ENCODE measurements at places on chromosomes 3 and 15.

DNA sequence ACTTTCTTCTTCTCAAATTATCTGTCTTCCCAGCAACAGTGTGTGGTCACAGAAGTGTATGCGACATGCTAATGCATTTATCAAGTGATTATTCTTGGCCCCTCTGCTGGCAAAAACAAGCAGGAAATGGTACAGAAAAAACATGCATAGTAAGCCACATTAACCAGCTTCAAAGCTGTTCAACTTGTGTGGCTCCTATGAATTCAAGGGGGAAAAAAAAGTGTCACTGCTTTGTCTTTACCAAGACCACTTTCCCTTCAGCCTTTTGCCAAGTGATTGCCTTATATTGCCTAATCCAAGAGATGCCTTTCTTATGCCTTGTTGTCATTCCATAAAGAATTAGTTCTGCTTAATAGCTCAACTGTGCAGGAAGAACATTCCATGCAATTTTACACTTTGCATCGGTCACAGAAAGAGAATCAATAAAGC is 39.1 kb downstream of the PRTG start:
- DNase-seq: no peak

DNA sequence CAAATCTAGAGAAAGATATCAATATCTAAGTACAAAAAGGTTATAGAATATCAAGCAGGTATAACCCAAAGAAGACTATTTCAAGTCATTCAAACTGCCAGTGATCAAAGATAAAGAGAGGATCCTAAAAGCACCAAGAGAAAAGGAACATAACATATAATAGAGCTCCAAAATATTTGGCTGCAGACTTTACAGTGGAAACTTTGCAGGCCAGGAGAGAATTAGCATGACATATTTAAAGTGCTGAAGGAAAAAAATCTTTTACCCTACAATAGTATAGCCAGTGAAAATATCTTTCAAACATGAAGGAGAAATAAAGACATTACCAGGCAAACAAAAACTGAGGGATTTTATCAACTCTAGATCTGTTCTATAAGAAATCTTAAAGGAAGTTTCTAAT is 254.3 kb upstream of the ARHGEF26 start:
- DNase-seq: no peak

DNA sequence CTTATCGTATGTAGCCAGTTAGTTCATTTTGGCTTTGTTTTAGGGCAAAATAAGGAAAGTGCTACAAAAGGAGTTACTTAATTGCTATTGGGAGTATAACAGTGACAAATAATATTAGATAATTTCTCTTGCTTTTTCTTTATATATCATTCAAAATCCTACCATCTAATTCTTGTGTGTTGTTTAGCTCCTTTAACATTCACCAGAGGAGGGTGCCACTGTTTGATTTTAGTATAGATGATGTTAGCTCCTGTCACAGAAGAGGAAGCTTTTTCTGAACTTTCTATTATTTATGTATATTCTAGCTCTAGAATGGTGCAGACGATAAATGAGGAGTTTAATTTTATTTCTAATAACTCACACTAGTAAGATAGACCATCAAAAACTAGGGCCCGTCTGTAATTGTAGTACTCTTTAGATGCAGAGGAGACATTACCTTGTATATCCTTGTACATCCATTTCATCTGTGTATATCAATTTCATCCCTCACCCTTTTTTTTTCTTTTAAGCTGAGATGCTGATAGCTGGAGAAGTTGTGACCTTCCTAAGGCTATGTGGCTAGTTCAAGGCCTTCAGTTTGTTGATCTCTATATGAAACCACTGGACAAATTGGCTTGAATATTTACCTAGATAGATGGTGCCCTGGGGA is 3.0 kb downstream of the PPM1L start:
- no peak for DNase-seq

- DNase-seq: no peak
Measured at GRCh38 chr3:138038725-138039462, 28.9 kb downstream of the CLDN18 start.

DNA sequence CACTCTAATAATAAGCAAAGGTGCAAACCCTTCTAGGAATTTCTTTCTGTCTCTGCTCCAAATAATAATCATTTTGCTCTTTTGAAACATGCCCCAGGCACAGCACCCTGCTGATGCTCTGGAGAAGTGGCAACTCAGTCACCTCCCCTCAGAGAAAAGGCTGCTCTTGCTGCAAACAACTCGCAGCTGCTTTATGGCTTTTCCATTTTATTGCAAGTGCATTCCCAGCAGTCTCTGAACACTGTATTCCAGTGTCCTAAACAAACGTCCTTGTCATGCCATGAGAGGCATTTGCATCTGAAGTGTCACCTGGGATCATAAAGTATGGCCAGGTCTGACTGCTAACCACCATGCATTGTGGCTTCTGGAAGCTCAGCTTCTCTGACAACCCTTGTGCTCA is 358.1 kb upstream of the TRIM42 start:
- no peak for DNase-seq

- DNase-seq: no peak
Measured at GRCh38 chr15:51718219-51718618, 19.2 kb downstream of the LYSMD2 start.

DNA sequence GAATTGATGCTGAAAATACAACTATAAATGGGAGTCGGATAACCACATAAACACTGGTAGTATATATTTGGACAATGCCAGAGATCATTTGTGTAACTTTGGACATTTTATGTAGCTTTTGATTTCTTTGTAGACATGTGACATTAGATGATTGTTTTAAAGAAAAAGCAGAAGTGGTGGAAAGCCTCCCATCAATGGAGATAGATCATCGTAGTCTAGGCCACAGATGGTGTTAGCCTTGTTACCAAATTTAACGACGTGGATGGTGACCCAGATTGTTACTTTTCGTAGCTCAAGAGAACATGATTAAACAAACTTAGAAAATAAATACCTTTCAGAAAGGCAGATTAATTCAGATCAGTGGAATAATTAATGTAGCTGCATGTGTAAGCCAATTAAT is 8.8 kb downstream of the CACNA1D start:
- DNase-seq: no peak

DNA sequence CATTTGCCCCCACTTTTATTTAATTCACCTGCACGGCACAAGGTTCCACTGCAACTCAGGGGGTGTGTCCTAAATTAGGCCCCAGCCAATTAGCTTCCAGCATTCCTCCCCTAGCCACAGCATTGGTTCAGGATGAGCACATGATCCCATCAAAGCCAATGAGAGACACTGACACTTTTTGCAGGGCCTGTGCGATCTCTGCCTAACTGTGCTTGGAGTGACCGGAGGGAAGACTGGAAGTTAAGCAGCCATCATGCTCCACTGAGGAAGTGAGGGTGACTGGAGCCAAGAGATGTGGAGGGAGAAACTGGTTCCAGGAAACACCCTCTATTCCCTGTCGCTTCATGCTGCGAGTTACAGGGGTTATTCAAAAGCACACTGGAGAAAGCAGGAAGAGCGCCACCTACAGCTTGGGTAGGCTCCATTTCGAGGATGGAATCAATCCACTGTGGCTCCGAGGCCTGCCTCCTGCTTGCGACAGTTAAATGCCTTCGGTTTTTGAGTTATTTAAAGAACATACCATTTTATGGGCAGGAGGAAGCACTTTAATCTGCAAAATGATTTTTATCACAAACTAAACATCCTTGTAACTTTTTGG is 122.2 kb upstream of the WNT5A start:
- DNase-seq: no peak

GRCh38 chr3:23785097-23785645 is 20.6 kb upstream of the UBE2E1 start:
- DNase-seq: no peak

GRCh38 chr3:173653781-173654180 is 256.2 kb downstream of the NLGN1 start:
- no peak for DNase-seq

- no peak for DNase-seq
Measured at GRCh38 chr3:105634708-105635107, 234.1 kb downstream of the CBLB start.

DNA sequence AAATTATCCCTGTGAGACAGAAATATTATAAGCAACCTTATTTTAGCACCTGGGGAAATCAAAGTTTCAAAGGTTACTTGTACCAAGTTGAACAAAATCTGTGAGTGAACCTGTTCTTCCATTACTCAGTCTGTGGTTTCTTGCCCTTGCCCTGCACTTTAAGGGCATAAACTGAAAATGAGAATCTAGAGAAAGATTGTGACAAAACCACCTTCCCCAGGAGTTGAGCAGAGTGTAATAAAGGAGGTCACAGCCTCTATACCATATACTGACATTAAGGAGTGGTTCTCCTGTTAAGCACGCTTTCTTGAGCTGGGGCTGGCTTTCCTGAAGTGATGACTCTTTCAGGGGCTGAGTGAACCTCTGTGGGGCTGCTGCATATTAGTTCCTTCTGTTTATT is 143.4 kb downstream of the PDCD6IP start:
- DNase-seq: no peak

DNA sequence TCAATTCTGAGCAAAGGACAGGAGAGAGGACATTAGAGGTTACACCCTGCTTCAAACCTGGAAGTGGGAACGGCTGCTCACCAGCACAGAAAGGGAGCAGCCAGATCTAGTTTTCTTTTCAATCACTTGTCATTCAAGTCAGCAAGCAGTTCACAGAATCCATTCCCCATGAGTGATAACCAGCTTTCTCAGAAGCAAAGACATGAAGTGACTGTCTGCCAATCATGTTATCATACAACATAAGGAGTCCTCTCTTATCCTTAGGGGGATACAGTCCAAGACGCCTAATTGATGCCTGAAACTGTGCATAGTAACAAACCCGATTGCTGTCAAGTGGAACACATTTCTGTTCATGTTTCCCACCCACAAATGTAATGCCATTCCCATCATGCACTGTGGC is 54.7 kb downstream of the FAM98B start:
- no peak for DNase-seq

GRCh38 chr15:70437882-70438451 is 325.4 kb downstream of the UACA start:
- DNase-seq: no peak

- DNase-seq: peak; percentile 23
Measured at GRCh38 chr15:65312400-65312916, 8.0 kb downstream of the RNU5B-1 start.

DNA sequence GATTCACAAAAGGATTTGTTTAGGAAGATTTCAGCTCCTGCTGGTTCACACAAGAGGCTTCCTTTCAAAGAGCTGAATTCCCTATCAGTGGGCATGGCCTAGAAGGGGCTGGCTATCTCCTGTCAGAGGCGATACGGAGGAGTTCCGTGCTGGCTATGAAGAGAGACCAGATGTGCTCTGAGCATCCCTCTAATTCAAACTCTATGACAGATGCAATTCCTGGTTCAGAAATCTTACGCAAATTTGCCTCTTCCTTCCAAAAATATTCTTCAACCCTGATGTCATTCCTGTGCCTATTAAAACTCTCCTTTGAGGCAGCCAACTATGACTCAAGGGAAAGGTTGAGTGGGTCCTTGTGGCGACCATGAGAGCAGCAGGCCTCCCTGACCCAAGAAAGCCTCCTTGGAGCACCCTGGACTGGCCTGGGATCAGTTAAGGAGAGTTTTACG is 139.3 kb upstream of the HES1 start:
- no peak for DNase-seq

GRCh38 chr3:177673112-177673914 is 476.0 kb upstream of the TBL1XR1 start:
- DNase-seq: no peak

- DNase-seq: no peak
Measured at GRCh38 chr15:91200101-91200754, 100.2 kb downstream of the SV2B start.

- peak; percentile 48 for DNase-seq
Measured at GRCh38 chr15:85793641-85794597, 806 bp downstream of the KLHL25 start.

GRCh38 chr3:187739561-187740332 is 5.5 kb downstream of the BCL6 start:
- DNase-seq: peak; percentile 35

DNA sequence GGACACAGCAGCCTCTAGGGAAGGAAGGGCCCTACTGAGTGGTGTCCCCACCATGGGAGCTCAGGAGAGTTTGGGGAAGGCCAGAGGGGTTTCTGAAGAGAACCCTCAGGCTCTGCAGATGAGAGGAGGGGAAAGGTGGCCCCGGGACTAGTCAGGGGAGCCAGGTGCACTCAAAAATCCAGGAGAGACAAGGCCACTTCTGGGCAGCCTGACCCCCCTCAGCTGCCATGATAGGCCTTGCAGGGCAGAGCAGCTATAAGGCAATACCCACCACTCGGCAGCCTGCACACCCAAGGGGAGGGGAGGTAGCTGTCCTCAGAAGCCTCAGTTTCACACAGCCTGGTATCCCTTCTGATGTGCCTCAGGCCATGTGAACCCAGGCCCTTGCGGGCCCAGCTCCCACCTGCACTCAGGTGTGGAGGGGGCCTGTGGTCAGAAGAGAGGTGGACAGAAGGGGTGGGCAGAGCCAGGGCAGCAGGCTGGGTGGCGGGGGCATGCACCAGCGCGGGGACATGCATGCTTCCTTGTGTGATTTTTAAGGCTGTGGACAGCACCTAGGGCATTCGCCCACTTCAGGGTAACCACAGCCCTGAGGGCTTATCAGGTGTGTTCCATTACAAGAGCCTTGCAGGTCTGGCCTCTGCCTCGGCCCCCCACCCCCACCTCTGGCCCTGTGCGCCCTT is 34.6 kb downstream of the SRPRB start:
- no peak for DNase-seq

DNA sequence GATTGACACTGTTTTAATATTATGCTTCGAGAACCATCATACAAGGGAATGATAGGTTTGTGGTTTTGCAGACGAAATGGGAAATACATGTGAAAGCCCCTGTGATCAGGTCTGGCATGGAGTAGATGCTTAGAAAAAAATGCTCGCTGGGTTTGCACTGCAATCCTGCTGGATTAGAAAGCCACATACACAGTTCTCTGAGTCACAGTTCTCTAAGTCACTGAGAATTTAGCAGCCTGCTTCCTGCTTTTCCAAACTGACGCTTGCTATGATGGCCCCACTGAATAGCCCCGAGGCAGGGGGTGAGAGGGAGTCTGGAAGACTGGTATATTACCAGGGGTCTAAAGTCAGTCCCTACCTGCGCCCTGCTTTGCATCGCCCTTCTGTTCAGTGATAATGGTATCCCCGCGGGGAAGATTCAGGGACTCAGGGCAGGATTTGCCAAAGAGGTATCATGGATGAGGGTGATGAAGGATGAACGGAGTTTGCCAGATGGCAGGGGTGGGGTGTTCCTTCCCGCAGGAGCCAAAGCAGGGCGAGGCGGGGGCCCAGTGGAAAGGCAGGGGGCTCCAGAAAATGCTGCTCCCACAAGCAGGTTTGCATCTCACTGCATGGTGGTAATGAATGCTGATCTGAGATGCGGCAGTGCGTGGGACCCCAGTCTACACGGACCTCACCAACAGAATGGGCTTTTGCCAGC is 82.3 kb downstream of the IQSEC1 start:
- peak; percentile 48 for DNase-seq

DNA sequence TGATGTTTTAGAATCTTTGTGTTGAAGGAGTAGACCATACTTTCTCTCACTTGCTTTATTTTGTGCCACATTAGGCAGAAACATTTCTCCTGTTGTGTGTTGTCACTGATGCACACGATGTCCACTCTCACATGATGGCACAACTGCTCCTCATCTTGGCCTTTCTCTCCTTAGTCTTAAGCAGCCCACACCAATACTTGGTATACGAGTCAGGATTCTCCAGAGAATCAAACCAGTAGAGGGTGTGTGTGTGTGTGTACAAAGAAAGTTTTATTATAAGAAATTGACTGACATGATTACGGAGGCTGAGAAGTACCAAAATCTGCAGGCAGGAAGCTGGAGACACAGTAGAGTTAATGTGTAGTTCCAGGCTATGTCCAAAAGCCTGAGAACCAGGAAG is 187.1 kb downstream of the ALCAM start:
- DNase-seq: no peak

Measured in C1 segment of cervical spinal cord (tissue), 14 donors.